ENCODE measurements at places on chromosomes 13 and 19.

DNA sequence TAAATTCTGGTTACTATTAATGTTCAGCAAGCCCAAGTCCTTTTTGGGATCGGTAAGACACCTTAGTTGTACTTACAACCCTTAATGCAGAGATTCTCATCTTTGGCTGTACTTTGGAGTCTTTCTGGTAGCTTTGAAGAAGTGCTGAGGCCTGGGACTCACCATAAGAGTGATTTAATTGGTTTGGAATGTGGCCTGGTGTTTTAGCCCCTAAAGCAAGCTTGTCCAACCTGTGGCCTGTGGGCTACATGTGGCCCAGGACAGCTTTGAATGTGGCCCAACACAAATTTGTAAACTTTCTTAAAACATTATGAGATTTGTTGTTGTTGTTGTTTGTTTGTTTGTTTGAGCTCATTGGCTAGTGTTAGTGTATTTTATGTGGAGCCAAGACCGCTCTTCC is 215.3 kb downstream of the ZIC5 start:
- no peak for DNase-seq

GRCh38 chr19:46892252-46893179 is 31.7 kb downstream of the ARHGAP35 start:
- no peak for DNase-seq

- no peak for DNase-seq
Measured at GRCh38 chr13:69288026-69288425, 819.6 kb upstream of the ATXN8OS start.

GRCh38 chr13:30857636-30858035 is 48.4 kb upstream of the MEDAG start:
- no peak for DNase-seq

DNA sequence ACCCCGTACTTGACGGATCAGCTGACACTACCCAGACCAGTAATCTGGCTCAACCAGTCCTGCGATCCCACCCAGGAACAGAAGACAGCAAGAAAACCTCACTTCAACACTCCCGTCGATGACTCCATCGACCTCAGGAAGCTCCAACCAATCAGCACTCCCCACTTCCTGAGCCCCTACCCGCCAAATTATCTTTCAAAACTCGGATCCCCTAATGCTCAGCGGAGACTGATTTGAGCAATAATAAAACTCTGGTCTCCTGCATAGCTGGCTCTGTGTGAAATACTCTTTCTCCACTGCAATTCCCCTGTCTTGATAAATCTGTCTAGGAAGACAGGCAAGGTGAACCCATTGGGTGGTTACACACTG is 1.2 kb downstream of the LSM4 start:
- no peak for DNase-seq

DNA sequence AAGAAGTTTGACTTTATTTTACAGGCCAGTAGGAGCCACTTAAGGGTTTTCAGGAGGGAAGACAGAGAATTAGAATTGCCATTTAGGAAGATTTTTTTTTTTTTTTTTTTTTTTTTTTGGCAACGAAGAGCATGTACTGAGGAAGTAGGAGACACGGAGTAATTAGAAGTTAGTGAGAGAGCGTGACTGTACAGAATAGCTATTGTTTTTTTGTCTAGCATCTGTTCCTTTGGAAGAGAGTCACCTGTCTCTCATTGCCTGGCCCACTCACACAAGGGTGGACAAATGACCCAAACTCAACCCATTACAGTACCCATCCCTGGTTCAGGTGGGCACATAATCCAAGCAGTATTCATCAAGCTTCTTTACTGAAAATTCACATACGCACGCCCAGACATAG is 166.7 kb downstream of the LACC1 start:
- no peak for DNase-seq

Data from type B pancreatic cell (in vitro differentiated cells).